ENCODE measurements at places on chromosomes 2 and 18.

DNA sequence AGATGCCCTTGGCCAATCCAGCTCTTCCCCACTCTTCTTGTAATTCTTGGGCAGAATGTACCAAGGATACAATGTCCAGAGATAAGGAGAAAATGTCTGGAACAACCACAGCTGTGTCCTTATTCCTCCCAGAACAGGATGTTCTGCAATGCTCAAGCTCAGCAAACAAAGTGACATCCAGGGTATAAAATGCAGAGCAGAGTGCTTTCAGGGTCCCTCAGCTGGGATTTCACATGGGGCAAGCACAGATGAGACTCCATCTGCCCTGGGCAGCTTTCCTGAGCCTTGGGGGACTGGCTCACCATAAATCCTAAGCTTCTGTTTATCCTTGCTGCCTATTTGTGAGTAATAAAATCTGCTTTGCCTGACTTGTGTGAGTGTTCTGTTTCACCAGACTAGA is 127.4 kb downstream of the VAPA start:
- no peak for DNase-seq

- DNase-seq, result no peak
These were observed 171.0 kb downstream of the SRBD1 start for GRCh38 chr2:45439788-45440773.

GRCh38 chr18:9209279-9209678 is 72.7 kb downstream of the ANKRD12 start:
- no peak for DNase-seq

GRCh38 chr2:1591978-1592907 is 152.1 kb downstream of the PXDN start:
- no peak for DNase-seq

DNA sequence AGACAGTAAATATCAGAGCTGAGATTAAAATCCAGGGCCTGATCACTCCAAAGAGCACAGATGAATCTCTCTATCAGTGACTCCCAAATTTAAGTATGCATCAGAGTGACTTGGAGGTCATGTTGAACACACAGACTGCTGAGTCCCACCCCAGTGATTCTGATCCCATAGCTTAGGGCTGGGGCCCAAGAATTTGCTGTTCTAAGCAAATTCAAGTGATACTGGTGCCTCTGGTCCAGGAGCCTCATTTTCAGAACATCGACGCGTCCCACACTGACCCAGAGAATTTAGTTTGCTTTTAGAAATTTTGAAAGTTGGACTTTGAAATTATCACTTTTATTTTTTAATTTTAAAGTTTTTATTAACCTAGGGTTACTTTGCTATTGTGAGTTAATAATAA is 72.7 kb upstream of the NETO1 start:
- DNase-seq, result no peak

DNA sequence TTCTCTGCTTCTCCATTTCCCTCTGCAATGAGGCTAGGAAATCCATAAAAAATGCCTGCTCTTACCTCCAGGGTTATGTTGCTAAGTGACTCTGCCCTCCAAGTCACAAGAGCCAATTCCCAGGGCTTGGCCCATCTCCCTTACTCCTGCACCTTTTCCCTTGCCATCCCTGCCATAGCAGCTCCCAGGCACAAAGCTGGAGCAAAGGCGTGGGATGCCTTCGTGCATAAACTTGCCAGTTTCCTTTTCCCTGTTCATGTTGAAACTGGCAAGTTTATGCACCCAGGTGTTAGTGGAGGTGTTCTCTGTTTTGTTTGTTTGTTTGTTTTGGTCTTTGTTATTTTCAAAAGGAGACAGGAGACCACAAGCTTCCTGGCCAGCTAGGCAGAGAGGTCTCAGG is 195.1 kb downstream of the ACKR3 start:
- DNase-seq, result no peak

DNA sequence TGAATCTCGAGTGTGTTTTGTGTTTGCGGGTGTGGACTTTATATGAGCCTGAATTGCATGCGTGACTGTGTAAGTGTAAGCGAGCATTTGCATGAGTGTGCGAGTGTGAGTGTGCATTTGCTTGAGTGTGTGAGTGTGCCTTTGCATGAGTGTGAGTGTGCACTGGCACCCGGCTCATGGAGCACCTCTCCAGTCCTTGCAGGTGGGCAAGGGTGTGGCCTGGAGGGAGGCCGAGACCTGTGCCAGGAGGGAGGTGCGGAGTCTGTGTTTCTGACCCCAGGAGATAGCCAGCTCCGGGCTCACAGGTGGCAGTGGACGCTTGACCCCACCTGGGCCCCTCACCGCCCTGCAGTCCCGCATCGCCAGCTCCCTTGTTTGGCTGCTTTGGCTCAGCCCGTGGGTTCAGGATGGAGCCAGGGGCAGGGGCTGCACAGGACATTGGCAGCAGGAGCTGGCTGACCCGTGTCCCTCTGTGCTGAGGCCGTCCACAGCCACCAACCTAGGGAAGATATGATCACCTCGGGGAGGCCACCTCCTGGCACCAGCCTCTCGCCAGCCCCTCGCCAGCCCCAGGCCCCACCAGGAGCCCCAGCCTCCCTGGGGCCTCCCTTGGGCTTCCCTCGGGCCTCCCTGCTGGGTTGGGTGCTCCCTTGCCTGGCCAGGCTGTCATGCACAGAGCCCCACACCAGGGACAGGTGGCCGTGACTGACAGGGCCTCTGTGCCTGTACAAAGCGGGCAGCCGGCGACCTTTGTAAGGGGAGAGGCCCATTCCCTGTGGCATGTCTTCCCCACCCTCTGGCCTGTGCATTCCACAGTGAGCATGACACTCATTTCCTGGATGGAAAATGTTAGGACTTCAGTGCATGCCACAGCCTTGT is 81.6 kb downstream of the PTGR3 start:
- no peak for DNase-seq

DNA sequence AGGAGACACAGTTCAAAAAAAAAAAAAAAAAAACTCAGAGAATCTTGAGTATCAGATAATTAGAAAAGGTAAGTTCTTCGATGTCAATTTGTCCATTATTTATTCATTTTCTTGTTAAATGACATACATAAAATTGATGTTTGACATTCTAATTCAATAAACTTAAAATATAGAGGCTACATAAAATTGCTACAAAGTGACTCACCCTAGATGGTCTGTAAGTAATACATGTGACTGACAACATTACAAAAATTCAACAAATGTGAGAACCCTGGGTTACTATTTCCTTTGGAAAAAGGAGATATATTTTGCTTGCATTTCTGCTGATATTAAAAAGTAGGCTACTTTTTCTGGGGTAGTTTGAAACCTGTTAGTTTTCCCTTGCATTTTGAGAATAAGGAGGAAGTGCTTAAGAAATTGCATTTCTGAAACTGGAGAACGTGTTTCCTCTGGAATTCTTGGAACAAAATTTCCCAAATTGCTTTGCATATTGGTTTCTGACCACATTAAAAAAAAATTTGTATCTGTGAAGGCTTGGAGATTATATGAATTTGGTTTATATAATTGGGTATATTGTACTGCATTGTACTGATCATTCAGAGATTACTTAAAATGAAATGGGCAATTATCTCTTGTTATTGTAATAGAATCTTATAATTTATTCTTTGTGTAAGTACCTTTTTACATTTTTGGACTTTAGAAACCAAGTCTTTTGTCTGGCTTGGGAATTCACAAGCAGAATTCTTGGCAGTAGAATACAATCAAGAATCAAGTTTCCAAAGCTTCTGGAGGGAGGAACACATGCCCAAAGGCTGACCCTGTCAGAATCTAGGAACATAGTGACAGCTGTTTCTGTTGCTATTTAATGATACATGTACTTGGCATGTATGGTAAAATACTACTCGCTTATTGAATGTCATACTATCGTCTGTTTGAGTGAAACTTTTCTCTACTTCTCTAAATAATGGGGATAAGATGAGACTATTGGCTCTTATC is 106.1 kb downstream of the DSEL start:
- DNase-seq, result no peak

DNA sequence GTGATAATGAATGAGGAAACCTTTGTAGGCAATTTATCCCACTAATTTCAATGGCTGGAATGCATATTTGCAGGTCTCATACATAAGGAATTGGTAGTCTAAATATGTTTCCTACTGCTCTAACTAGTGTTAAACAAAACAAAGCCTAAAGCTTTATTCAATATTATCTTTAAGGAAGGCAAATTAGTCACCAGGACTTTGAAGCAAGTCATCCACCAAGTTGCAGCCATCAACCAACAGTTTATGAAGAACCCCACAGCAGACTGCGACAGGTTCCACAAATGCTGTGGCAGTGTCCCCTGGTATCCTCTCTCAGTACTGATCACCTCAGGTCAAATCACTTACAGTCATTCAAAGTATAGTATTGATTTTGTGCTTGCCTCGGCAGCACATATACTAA is 181.5 kb upstream of the ZFP36L2 start:
- no peak for DNase-seq

GRCh38 chr2:24658531-24659202 is 134.5 kb downstream of the PTRHD1 start:
- no peak for DNase-seq

Data from breast epithelium (tissue), 4 donors.